Astrocyte of the hippocampus (primary cell): ENCODE measurements at places on chromosomes 11 and 22.
A peak's percentile ranks its signal among the peaks of the same experiment; 100 is the strongest.

GRCh38 chr22:43884600-43885318, 7.1 kb downstream of the PNPLA5 start:
- peak; percentile 65 for DNase-seq

- DNase-seq, result no peak
Measured at GRCh38 chr22:49887702-49888101, 30.5 kb downstream of the ALG12 start.

DNA sequence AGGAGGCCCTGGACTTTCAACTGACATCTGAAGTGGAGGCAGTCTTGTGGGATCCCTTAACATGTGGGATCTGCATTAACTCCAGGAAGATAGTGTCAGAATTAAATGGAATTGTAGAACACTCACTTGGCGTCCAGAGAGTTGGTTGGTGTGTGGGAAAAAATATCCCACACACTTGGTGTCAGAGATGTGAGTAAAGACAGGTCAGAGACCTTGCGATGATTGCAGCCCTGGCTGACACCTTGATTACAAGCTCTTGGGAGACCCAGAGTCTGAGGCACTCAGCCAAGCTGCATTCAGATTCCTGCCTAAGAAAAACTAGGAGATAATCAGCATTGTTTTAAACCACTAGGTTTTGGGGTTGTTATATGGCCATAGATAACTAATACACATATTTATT, 7.2 kb upstream of the TPCN2 start:
- DNase-seq, result peak; percentile 39

- DNase-seq, result no peak
Measured at GRCh38 chr11:31960126-31960525, 130.7 kb upstream of the RCN1 start.

DNA sequence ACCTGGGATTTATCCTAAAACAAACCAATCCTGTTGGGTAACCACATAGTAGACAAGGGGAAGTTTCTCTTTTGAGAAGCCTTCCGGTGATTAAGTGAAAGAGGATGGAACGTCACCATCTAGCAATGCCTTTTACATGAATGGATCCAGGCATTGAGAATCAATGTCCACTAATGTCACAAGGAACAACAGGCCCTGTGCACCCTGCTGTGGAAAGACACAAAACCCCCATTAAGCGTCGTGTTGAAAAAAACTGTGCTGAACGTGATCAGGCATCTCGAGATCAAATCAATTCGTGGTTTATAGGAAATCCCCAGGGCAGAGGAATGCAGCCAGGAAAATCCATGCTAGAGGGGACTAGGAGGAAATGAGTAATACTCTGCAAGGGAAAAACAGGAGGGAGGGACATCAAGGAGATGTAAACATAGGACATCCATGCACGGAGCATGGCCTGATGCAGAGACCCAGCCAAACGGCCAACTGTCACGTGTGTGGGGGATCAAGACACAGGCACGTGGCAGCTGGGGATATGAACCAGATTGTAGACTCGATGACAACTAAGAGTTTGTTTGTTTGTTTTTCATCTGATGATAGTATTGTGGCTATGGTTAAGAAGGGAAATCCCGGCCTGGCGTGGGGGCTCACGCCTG, 38.6 kb upstream of the CARS1 start:
- DNase-seq, result peak; percentile 84

GRCh38 chr22:41417622-41418390, 28.8 kb downstream of the TOB2 start:
- DNase-seq, result peak; percentile 81

GRCh38 chr11:19598456-19598855, 114.2 kb upstream of the NAV2 start:
- no peak for DNase-seq

GRCh38 chr11:720017-720641, 14.1 kb downstream of the EPS8L2 start:
- no peak for DNase-seq

DNA sequence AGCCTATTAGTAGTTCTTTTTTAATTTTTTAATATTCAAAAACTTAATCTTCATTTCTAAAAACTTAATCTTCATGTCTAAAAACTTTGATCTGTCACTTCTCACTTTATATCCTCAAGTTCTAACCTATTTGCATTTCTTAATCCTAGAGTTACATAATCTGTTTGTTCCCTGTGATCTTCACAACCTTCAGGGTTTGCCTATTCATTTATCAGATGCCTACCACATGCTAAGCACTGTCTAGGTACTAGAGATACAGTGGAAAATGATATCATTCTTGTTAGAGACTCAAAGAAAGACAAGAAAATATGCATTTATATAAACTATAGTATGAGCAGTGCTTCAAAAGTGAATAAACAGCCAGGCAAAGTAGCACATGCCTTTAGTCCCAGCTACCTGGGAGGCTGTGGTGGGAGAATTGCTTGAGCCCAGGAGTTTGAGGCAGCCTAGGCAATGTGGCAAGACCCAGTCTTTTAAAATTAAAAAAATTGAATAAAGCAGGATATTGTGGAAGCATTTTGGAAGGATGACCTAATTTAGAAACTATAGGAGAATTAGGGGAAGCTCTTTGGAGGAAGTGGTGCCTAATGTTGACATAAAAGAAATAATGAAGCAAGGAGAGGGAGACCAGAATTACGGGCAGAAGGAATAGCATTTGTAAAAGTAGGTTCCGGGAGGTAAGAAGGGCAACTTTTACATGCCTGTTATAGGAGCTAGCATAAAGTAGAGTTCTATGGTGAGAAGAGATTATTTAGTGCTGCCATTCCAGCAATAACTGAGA, 54.4 kb upstream of the GRK2 start:
- DNase-seq, result no peak

GRCh38 chr11:35373284-35373933, 45.9 kb downstream of the SLC1A2 start:
- DNase-seq, result no peak

GRCh38 chr22:41445129-41446056, 1.2 kb downstream of the TOB2 start:
- DNase-seq, result peak; percentile 33

GRCh38 chr22:46444390-46444854, 93.0 kb downstream of the CELSR1 start:
- DNase-seq, result no peak

DNA sequence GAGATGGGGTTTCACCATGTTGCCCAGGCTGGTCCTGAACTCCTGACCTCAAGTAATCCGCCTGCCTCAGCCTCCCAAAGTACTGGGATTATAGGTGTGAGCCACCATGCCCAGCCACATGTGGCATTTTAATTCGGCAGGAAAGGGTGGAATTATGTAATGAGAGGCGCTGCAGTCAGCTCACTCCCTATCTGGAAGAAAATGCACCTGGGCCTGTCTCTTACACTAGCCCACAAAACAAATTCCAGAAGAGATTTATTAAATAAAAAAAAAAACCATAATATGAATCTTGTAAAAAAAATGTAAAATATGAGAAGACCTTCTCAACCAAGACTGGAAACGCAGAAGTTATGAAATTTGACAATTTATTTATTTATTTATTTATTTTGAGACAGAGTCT, 8.2 kb upstream of the KAT5 start:
- no peak for DNase-seq

DNA sequence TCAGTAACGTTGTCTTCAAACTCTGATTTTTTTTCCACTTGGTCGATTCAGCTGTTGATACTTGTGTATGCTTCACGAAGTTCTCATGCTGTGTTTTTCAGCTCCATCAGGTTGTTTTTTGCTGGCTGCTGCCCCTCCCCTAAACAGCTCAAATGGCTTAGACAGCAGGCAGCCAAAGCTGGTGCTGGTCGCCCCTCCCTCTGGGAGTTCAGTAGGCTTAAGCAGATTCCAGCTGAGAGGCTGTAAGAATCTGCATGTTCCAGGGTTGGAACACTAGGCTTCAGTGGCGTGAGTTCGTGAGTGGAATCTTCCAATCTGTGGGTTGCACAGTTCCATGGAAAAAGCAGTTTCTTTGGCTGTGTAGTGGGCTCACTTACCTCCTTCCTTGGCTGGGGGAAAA, 10.3 kb upstream of the FIBIN start:
- no peak for DNase-seq

DNA sequence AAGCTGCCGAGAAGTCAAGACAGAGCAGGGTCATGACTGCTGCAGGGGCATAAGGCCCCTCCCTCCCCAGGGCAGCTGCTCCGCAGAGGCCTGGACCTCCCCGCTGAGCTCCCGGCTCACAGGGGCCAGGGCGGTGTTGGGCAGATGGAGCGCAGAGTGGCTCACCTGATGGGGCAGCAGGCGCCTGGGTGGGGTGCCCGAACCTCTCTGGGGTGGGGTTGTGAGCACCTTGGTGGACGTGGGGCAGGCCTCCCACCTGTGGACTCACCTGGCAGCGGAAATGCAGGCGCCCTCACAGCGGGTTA, 22.9 kb downstream of the MUC6 start:
- DNase-seq, result no peak

GRCh38 chr11:61533401-61533800, 24.9 kb downstream of the LRRC10B start:
- no peak for DNase-seq

GRCh38 chr11:87803748-87804147, 371.5 kb downstream of the RAB38 start:
- no peak for DNase-seq

DNA sequence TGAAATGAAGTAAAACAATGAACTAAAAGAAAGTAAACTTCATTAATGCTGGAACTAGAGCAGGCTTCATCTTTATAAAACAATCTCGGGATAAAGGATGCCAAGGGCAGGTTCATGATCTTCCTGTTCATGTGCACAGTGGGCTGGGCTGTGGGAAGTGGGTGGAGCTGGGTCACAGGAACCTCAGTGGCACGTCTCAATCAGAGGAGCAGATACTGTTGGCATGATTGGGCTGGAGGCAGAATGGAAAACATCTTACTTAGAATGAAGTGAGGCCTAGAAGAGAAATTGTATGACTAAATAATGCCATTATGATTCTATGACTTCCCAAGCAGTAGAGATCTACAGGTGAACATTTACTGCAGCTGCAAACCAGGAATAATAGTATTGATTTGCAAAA, 45.4 kb upstream of the CALCB start:
- DNase-seq, result no peak

GRCh38 chr11:15276621-15277020, 161.9 kb downstream of the INSC start:
- peak; percentile 34 for DNase-seq

- peak; percentile 81 for DNase-seq
Measured at GRCh38 chr11:11555208-11555607, 66.6 kb downstream of the GALNT18 start.

GRCh38 chr11:24609192-24610119, 112.6 kb downstream of the LUZP2 start:
- no peak for DNase-seq

- no peak for DNase-seq
Measured at GRCh38 chr11:41099654-41100053, 359.8 kb downstream of the LRRC4C start.

DNA sequence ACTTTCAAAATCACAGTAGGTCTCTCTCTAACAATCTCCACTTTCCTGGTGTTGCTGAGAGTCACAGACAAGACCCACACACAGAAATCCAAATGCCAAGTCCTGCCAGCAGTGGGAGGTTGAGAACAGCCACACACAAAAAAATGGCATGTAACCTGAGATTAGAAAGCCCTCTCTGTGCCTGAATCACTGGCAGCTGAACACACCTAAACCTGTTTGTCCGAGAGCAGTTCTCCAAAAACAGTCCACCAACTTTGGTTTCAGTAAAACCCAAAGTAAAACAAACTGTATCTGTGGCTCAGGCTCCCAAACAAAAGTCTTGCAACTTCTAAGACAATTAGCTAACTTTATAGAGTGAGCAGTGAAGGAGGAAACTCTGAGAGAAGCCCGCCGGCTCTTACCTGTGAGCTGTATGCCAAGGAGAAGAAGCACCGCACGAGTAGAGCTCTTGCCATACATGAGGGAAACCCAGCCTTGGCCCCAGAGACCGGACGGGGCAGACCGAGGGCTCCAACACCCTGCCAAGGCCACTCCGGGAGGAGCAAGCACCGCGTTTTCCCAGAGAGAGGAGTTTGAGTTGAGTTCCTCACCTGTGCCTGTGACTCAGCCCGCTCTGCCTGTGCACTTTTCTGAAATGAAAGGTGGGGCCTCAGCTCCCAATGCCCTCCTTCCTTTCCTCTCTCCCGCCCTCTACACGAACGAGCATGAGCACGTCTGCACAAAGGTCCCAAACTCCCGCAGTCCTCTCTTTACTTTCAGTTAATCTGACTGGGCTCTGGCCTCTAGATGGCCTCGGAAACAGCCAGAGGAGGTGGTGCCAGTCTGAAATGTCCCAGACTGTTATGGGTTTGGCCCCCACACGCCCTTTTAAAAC, at the start of gene MPZL2:
MPZL2 (minus strand) TSS at position 603 of the 874 bp plus-strand sequence; CDS start at position 459, 144 bp downstream.
- no peak for DNase-seq

DNA sequence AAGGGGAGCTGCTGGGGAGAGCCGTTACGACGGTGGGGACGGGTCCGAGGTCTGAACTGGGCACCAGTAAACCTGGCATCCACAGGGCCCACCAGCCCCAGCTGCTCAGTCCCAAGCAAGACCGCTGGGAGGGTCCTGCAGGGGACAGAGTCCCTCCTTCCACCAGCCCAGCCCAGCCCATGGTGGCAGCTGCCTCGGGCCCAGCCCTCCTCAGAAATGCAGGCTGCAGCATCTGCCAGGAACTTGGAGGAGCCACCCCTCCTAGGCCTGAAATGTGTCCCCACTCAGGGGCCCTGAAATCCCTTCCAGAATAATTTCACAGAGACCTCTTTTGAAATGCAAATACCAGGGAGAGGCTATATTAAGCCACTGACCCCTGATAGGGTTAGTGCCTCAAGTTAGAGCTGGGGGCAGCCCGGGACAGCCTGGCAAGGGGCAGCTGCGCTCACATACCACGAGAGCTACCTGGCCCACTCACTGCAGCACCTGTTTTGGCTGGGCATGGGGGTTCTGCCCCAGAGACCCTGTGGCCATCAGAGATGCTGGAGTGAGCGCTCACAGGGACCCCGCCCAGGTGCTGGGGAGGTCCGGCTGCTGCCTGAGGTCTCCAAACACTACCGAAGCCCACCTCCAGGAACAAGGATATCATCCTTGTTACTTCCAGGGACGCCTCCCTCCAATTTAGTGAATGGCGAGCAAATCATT, 53.1 kb downstream of the CELSR1 start:
- DNase-seq, result no peak

GRCh38 chr22:20829491-20830134, 29.0 kb downstream of the PI4KA start:
- DNase-seq, result no peak

DNA sequence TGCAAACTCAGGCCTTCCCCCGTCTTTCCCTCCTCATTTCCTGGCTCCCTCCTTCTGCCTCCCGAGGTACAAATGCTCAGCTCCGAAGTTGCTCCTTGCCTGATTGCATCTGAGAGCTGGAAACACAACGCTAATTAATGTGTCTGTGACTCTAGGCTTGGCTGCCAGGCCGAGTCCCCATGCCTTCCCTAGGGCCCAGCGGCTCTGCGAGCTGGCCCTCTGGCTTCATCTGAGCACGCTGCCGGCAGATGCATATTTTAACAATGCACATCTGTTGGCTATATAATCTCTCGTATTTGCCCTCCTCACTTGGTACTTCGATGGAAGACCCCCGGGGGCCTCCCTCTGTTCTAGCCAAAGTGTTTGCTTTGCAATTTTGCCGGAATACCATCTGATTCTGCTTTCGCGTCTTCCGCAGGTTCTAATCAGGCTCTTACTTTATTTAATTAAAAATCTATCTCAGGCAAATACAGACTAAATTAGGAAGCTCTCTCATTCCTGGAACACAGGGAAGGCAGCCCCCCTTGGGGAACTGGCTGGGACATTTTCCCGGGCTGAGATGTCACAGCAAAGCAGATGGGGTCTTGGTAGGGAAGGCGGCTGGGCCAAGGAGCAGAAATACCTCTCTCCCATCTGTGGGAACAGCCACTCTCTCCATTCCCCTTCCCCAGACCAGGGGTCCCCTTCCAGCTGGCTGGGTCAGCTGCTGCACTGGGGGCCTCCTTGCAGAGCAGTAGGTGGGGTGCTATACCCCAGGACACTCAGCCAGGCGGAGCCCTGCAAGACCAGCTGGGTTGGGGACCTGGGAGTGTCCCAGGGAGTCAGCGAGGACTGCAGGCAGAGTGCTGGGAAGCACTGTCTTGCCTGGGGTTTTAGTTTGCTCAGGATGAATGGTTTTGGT, 162.8 kb downstream of the ST3GAL4 start:
- no peak for DNase-seq
